ENCODE measurements at places on chromosomes 1 and 21.
A peak's percentile ranks its signal among the peaks of the same experiment; 100 is the strongest.

DNA sequence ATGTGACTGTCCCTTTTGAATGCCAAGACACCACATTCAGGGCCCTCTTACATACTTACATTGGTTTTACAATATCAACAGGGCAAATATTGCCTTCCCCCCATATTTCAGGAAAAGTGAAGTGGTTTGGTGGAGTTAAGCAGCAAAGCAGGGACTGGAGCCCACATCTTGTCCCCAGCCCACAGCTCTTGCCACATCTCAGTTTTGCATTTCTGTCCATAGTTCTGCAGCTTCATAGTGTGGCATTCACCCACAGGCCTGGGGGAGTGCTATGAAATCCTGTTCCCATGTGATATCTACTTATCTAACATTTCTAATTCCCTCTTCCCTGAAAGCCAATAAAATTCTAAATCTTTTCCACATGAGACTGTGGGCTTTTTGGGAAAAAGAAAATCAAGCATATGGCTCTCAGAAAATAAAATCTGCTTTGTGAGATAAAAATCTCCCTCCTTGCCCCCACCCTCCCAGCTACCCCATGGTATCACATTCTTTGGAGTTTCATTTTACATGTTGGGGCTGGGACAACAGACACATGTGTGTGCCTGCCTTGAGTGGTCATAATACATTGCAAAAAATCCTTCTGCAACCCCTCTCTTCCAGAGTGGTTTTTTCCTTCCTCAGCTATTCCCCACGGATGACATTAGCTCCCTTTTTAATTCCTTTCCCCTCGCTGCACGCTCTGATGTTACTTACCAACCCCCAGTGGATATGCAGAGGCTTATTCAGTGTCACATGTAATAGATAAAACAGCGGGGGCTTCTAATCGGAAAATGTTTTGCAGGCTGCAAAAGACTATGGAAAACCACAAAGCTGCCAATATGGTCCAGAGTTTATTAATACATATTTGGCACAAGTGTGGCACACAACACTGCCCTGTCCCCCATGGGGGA lies 20.5 kb upstream of the CD2 start:
- no peak for DNase-seq

- DNase-seq = no peak
These were observed 1628.9 kb upstream of the PRMT6 start for GRCh38 chr1:105427543-105427942.

DNA sequence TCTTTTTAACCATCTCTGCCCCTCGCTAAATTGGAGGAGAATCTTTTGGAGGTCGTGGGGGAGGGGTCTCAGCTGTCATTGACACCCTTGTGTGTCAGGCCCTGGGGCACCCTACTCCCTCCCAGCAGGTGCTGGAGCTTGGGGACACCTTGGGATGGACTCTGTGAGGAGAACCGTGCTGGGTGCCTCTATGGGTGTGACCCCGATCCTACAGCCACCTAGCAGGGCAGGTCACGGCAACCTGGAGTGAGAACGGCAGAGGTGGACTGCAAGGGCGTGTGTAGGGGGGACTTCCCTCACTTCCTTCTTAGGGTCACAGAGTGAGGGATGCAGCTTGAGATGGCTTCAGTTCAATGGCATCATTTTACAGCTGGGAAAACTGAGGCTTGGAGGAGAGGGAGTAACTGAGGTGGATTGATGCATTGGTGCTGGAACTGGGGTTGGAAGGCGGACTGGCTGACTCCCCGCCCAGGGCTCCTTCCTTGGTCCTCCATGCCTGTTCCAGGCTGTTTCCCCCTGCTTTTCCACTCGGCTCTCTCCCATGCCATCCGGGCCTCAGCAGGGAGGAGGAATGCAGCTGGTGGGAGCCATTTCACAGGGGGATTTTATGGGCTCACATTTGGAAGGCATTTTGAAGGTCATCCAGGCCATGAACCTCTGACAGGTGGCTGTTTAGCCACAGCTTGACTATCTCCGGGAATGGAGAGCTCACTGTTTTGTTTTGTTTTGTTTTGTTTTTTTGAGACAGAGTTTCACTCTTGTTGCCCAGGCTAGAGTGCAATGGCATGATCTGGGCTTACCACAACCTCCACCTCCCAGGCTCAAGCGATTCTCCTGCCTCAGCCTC lies 18.8 kb upstream of the ARHGEF10L start:
- DNase-seq = no peak

- no peak for DNase-seq
These were observed 52.8 kb upstream of the ADGRL4 start for GRCh38 chr1:79059341-79059740.

GRCh38 chr1:206491616-206492015 lies 15.7 kb upstream of the RASSF5 start:
- DNase-seq = no peak

DNA sequence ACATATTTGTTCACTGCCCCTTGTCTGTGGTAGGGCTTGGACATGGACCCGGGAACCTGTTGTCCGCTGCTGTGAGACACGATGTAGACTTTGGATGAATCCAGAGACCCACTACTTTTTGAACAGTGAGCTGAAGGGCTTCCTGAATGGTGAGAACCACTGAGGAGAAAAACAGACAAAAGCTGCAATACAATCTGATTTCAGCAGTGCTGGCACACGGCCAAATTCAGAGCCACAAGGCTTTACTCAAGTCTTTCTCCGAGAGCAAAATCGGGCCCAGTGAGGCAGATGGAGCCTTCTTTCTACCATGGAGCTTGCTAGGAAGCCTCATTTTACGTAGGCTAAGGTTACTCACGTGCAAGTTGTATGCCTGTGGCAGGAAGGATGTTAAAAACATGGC lies 197.6 kb downstream of the SIPA1L2 start:
- DNase-seq = no peak

- no peak for DNase-seq
These were observed 27.7 kb upstream of the VN1R5 start for GRCh38 chr1:247228133-247228532.

- no peak for DNase-seq
These were observed 21.1 kb downstream of the PROX1 start for GRCh38 chr1:214008791-214009422.

DNA sequence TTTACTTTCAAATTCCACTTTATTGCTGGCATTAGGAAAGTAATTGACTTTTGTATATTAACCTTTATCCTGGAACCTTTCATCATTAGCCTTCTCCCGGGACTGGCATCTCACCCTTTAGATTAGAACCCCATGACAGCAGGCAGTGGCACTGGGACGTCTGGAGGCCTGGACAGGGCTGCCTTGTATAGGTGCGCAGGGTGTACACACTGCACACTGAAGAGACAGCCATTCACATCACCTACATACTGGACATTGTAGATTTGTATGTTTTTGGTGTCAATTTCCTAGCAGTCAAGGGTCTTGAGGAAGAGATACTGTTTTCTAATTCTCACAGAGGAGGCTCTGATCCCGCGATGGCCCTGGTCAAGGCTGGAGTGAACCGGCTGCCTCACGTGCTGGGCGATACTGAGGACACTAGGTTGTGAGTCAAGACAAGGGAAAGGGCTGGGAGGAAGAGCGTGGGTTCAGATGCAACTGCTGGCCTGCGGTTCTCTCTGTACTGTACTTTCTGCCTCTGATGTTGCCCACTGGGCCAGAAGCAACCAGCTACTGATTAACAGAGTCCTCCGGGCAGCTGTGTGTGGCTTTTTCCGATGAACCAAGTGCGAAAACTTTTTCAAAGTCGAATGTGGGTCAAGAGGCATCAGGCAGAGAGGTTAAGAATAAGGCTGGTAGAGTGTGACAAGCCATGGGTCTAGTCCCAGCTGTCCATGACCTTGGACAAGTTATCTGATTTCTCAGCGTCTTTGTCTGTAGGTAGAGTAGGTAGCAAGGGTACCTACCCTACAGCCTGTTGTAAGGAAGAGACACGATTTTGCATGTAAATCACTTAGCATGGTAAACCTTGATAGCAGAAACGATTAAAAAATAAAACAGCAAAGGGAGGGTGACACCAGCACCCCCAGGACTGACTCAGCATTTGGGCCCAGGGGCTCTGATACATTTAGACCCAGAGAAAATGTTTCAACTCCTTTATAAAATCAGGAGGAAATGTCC lies 38.2 kb upstream of the SLC25A33 start:
- DNase-seq = no peak

DNA sequence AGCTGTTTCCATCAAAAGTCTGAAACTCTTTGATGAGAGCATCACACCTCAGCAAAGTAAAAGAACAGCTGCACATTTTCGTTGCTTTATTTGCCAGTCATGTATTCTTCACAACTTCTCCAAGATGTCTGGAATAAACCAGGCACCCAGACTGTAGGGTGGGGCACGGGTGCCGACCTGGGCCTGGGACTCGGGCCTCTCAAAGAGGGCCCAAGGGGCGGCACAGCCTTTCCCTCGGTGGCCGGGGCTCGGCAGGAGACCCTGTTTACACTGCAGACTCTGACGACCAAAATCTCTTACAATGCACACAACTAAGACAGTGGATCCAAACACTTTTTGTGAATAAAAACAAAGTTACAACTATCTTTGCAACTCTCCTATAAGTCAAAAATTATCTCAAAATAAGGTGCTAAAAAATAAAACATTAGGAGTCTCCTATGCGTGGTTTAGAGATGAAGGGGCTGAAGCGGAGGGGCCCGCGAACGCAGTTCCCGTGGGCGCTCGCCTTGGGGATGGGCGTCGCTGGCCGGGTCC lies 696 bp downstream of the LSS start:
- DNase-seq = no peak

GRCh38 chr21:44892536-44893277 lies 19.2 kb upstream of the PTTG1IP start:
- peak; percentile 69 for DNase-seq

GRCh38 chr1:216200941-216201340 lies 222.3 kb downstream of the USH2A start:
- DNase-seq = no peak

- DNase-seq = no peak
These were observed 3.8 kb downstream of the OR10K2 start for GRCh38 chr1:158422212-158422611.

DNA sequence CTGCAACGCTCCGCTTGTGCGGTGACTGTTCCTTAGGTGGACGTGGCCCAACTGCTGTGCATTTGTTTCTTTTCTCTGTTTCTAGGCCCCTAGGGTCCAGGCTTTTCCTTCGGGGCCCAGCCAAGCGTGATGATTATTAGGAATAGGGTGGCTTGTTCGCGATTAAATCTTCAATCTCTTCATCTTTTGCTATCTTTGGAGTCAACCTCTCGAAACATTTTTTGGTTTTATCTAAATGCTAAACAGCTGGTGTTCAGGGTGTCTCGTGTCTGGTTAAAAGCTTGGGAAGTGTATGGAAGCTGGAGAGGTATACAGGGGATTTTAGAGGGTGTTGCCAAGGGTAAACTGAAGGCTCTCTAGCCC lies 844 bp upstream of the PLD5 start:
- no peak for DNase-seq

DNA sequence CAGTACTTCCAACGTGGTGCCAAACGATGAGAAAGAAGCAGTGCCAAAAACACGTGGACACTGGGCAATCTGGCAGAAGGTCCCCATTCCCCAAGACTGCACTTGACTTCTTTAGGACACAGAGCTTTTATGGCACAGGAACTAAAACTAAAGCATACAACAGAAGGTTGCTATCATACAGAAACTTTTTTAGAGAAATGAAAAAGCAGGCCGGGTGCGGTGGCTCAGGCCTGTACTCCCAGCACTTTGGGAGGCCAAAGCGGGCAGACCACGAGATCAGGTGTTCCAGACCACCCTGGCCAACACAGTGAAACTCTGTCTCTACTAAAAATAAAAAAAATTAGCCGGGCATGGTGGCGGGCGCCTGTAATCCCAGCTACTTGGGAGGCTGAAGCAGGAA lies 43.0 kb downstream of the GNB1 start:
- no peak for DNase-seq
